ENCODE measurements at places on chromosomes 5 and 9.
A peak's percentile ranks its signal among the peaks of the same experiment; 100 is the strongest.

DNA sequence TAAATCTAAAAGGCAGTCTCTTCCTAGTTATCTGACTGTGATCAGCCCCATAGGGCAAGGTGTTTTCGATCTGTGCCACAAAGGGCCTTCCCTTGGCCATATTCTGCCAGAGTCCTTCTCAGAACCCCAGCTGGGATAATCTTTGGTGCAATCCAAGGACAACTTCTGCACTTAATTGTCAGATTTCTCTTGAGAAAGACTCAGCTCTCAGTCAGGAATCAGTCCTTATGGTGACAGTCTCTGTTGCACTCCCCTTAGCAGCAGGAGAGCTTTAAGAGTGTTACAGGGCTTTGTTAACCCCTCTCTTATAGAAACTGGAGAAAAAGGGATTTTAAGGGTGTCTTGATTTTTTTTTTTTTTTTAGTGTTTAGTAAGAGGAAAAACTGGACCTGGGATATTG, 15.4 kb upstream of the RFX3 start:
- DNase-seq = no peak

GRCh38 chr9:16884373-16884772, 13.9 kb upstream of the BNC2 start:
- DNase-seq = no peak

- no peak for DNase-seq
These were observed 141.2 kb downstream of the PARP8 start for GRCh38 chr5:50807661-50808060.

GRCh38 chr5:128101676-128102075, 18.1 kb downstream of the SLC12A2 start:
- DNase-seq = no peak

DNA sequence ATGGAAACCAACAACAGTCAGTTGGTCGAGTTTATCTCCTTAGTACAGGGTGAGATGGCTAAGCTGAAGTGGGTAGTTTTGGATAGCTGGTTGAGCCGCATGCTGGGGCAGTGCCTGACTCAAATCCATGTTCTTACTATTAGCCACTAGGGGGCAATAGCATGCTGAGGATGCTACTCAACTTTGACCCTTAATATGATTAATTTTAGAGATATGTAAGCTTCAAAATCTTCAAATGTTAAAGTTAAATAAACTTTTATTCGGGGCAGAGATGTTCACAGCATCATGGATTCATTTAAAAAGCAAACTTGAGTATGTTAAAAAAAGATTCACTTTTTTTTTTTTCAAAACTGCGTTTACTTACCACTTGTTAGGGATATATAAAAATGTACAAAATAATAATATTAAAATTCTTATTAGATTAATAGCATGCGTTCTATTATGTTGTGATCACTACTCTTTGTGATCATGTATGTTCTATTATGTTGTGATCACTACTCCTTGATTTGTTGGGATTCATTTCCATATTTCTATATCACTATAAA, 57.0 kb downstream of the C9orf153 start:
- peak; percentile 35 for DNase-seq

DNA sequence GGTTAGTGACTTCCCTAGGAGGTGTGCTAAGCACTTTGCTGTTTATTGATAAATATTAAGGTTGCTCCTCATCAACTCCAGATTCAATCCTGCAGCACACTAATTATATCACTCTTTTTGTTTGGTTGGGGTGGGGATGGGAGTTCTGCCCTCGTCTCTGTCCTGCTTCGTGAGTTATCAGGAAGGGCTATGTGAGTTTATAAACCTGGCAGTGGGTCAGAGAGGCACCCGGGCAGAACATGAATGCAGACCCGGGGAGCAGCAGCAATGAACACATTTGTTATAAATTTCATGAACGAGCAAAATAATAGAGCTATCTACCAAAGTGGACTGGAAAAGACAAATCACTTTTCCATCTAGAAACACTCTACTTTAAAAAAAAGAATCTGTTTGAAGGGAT, 125.5 kb upstream of the WWC1 start:
- no peak for DNase-seq

- peak; percentile 73 for DNase-seq
These were observed 118.0 kb upstream of the OTULINL start for GRCh38 chr5:14463629-14464028.

DNA sequence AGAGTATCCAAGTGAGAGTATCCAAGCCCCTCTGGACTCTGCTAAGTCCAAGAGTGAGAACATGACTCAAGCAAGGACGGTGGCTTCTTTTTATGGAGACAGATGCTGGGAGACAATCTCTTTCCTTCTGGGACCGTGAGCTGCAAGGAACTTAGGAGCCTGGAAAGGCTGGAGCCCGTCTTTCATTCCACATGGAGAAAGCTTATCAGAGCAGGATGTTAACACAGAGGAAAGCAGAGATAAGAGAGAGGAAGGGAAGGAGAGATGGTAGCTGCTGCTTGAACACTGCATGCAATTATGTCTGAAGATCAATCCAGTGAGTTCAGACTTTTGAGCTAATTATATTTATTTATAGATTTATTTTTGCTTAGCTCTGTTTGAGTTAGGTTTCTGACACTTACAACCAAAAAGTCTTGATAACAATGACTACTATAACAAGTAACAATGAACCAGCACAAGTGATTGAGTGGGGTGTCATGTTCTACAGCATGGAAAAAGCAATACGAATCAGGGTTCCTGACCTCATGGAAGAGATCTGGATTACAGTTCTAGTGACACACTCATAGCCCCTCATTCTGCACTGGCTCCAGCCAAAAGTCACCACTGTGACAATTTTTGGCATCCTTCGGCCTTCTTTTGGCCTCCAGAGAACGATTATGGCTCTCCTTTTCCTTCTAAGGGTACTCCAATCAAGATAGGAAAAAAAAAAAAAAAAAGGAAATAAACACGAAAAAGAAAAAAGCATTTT, 71.5 kb downstream of the PRLR start:
- DNase-seq = no peak

GRCh38 chr9:130665029-130665430, 636 bp downstream of the PRDM12 start:
- DNase-seq = no peak

- DNase-seq = no peak
These were observed 196.9 kb upstream of the GDNF start for GRCh38 chr5:38036765-38037164.

DNA sequence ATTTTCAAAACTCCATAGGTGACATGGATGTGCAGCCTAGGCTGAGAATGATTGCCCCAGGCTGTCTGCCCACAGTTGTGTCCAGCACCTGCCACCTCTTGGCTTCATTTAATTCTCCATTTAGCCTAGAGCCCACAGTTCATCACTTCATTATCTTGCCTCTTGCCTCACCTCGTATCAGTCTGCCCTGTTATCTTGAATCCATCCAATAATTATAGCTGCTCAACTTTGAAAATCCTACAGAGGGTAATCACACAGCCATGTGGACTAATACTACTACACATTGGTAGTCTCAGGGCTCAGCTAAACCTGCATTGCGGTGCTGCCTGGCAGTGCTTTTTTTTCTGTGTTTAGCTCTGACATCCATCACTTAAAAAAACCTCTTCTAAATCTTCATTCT, 7.4 kb downstream of the UGCG start:
- no peak for DNase-seq

- DNase-seq = no peak
These were observed 21.1 kb upstream of the ZNF622 start for GRCh38 chr5:16486711-16487111.

DNA sequence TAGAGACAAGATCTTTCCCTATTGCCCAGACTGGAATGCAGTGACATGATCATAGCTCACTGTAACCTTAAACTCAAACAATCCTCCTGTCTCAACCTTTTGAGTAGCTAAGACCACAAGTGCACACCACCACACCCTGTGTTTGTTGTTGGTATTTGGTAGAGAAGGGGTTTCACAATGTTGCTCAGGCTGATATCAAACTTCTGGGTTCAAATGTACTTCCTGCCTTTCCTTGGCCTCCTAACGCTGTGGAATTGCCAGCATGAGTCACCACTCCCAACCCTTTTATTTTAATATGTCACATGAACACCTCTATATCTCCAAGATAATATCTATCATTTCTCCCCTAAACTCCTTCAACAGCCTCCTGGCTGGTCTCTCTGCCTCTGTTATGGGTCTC, 719.0 kb downstream of the PTPRD start:
- DNase-seq = no peak

- no peak for DNase-seq
These were observed 28.4 kb upstream of the BTNL3 start for GRCh38 chr5:180960209-180960608.

GRCh38 chr5:139799359-139799758, 3.8 kb downstream of the PSD2 start:
- no peak for DNase-seq

DNA sequence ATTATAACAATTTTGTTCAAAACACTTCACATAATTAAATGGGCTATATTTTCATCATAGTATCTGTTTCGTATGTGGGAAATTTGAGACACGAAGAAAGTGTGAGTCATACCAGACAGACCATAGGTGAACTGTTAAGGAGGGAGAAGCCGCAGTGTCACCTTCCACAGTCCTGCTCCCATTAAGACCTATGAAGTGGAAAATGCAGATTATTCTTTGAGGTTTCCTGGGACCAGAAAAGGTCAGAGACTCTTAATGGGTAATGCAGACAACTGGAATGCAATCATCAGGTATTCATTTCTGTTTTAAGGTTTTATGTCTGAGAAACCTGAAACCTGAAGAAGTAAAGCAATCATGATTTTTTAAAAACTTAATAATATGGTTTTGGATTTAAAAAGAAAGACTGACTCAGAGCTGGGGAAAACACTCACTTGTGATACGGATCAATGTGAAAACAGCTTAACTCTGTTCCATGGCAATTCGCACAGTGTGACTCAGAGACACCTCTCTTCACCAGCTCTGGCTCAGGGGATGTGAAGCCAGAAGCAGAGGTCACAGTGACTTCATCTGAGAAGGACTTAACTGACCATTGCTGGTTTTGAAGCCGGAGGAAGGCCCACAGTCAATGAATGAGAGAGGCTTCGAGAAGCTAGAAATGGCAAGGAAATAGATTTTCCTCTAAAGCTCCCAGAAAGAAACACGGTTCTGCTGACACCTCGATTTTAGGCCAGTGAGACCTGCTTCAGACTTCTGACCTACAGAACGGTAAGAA, 17.2 kb upstream of the GCNT1 start:
- DNase-seq = no peak

- no peak for DNase-seq
These were observed 98.9 kb upstream of the TAF11L2 start for GRCh38 chr5:17398866-17399835.

DNA sequence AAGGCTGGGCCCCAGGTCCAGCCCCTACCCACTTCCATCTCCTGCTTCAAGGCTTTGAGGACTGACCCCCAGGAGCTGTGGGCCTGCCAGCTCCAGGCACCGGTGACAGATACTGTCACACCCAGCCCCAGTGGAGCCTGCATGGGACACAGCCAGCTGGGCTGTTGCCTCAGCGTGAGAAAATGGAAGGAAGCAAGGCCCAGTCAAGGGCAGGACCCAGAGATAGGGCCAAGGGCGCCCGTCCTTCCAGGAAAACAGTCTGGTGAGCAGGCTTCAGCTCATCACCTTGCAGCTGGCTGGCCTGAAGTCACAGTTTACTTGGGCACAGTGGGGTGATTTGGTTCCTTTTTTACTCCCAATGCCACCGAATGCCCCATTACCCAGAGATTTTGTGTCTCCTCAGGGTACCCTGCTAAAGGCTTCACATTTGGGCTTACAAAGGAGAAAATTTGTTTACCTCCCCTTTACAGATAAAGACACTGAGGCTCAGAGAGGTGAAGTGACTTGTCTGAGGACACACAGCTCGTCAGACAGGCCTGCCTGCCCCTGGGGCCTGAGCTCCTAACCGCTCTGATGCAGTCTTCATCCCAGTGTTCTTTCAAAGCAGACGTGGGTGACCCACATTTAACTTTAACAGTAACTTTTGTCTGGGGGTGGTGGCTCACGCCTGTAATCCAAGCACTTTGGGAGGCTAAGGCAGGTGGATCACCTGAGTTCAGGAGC, 21.5 kb upstream of the WDR38 start:
- DNase-seq = no peak

DNA sequence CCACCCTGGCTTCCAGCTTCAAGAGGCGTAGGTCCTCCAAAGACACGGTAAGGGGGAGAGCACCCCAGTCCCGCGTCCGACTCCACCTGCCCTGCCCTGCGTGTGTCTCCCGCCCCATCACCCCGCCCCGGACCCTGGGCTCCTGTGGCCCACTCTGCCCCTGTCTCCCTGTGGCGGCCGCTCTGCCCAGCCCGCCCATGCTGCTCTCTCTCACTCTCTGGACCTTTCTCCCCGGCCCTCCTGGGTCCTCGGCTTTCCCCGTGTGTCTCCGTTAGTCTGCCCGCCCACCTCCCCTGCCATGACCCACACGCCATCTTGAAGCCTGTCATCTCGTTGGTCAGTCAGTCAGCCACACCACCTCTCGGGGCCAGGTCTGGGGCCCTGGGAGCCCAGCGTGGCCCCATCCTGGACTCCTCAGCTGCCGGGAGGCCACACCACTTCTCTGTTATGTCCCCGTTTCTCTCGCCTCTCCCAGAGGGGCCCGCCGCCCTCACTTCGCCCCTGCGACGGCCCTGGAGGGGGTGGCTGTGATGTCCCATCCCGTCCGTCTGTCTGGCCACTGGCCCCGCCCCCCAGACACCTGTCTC, 4.5 kb downstream of the LRRC26 start:
- no peak for DNase-seq

DNA sequence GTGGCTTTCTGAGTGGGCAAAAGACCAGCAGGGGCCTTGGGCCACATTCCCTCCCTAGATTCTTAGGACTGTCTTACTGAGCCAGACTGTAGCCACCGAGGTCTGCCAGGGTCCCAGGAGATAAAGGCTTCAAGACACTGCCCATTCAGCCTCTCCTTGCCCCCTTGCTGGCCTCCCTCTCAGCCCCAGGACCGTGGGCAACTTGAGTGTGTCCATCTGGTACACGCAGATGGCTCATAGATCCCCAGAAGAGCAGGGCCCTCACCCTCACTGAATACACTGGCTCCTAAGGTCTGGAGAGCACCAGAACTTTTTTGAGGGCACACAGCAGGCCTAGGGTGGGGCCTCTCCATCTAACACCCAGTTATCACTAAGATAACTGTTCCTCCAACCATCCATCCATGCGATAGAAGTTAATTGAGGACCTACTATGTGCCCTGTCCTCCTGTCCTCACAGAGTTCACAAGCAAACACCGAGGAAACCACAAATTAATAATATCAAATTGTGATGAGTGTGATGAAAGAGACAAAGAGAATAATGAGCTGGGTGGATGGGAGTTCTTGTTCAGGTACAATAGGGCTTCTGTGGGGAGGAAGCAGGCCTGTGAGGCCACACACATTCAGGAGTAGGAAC, 4.9 kb upstream of the PDGFRB start:
- DNase-seq = no peak

DNA sequence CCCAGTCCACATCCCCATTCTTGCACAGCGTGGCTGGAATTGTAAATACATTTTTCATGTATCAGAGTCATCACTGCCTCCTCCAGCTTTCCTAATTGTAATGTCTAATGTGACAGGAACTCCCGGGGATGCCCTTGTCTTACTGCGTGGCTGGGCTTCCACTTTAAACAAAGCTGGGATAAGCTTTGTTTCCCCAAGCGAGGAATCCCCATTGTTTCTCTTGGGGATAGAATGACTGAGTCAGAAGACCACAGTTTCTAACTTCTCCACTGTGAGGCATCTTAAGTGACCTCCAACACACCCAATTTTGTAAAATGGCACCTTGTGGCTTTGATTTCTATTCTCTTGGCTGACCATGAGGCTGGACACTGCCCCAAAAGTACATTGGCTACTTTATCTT, 22.4 kb downstream of the ARPC5L start:
- DNase-seq = no peak
